ENCODE measurements at places on chromosomes 7 and 10. TPM values are rescaled to one million over a fixed set of nuclear protein-coding genes. Genes with fewer than 3 reads are reported as not detected.

Gene PRKCQ
- total RNA-seq, result 0.30 TPM

Gene RBM48
- total RNA-seq, result 15.6 TPM

Gene ZNF722
- not detected for total RNA-seq

DNA sequence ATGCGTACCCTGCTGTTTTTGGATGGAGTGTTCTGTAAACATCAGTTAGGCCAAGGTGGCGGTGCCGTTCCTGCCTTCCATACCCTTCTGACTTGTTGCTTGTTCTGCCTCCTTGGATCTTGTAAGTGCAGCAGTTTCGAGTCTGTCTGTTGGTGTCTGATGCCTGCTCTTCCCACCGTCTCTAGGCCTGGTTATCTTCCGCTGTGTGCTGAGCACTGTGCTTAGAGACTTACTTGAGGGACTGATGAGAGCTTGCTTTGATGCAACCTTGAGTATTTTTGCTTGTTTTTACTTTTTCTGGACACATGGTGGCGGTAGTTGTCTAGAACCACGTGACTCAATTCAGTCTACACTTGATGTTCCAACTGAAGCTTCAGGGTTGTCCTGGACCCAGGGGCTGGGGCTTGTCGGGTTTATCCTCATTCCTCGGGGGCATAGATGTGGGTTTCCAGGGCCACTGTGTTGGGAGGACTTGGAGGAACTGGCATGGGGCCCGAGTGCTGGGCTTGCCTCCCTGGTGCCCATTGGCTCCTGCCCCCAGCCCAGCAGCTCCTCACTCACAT lies 14.4 kb upstream of the SPRN start:
- DNase-seq, result no peak
- H3K4me1 ChIP-seq, result no peaks in the 10 kb centered on the region
- no peak overlapping the region for H3K4me3 ChIP-seq
- H3K36me3 ChIP-seq, result peaks cover 7% of the 10 kb centered on the region

DNA sequence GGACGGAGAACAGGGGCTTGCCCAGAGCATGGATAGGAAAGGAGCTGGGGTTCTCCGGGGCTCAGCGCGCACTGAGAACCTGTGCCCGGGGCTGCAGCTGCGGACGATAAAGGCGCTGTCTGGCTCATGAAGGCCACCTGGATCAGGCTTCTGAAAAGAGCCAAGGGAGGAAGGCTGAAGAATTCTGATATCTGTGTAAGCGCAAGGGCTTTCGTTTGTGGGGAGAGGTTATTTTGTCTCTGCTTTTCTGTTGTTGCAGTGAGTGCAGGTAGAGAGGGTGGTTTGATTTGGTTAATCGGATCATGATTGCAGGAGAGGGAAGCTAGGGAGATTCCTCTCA lies 250.5 kb downstream of the NSUN6 start:
- H3K27ac ChIP-seq, result no peak overlapping the region
- peaks cover 12% of the 10 kb centered on the region for H3K4me1 ChIP-seq
- no peaks in the 10 kb centered on the region for H3K27me3 ChIP-seq
- no peak overlapping the region for H3K4me3 ChIP-seq
- no peaks in the 10 kb centered on the region for H3K36me3 ChIP-seq
- no peak for DNase-seq
